C1 segment of cervical spinal cord (tissue), 14 donors: ENCODE measurements at places on chromosomes 7 and 10.

DNA sequence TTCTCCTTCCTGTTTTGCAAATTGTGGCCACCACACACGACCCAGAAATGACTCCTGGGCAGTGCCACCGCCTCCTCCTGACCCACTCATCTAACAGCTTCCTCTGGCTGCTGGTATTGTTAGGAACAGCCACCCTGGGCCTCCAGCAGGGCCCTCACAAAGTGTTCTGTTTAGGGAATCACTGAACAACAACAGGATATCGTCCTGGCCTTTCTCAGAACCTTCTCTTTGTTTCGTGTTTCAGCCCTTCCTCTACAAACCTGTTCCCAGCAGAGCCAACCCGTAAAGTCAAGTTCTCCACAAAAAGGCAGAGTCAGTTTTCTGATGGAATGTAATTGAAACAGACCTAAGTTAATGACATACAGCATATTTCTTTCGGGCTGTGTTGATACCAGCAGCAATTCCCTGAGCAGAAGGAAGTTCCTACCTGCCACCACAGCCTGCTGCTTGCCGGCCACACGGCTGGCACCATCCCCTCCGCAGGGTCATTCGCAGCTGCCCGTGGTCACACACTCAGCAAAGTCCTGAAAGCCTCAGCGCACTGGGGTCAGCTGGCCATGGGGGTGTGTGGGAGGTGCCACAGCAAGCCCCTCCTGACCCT lies 91.7 kb upstream of the PITRM1 start:
- no peak for DNase-seq

- no peak for DNase-seq
Observed at GRCh38 chr10:24269476-24269875, 60.5 kb downstream of the KIAA1217 start.

DNA sequence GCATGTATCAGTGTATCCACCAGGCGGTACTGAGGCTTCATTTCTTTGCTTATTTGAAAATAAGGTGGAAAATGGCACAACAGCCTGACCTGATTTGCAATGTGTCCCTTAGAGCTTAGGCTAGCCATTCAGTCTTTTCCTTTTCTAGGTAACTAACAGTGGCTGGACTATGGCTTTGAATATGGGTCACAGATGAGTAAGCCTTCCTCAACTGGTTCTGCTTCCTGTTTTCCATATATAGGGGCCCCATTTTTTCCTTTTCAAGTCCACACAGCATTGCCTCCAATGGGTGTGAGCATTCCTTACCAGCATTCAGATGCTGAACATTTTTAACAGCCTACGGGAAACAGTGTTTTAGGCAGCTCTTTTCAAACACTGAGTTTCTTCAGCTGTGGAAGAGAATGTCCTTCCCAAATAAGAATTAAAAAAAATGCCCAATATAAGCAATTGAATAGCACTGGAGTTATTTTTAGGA lies 3.9 kb upstream of the ITGB1 start:
- no peak for DNase-seq

- DNase-seq, result no peak
Observed at GRCh38 chr10:108849186-108849585, 1074.1 kb downstream of the XPNPEP1 start.

- no peak for DNase-seq
Observed at GRCh38 chr7:105352901-105353668, 35.6 kb downstream of the SRPK2 start.

- no peak for DNase-seq
Observed at GRCh38 chr7:132142006-132142405, 434.3 kb downstream of the PLXNA4 start.

GRCh38 chr10:17229016-17229716 lies 1.1 kb downstream of the VIM start:
- peak; percentile 31 for DNase-seq

GRCh38 chr7:139695588-139695987 lies 82.2 kb downstream of the HIPK2 start:
- DNase-seq, result no peak

- no peak for DNase-seq
Observed at GRCh38 chr10:45000138-45000751, 478 bp upstream of the ZNF22 start.

- no peak for DNase-seq
Observed at GRCh38 chr10:77555591-77556212, 81.9 kb downstream of the KCNMA1 start.

DNA sequence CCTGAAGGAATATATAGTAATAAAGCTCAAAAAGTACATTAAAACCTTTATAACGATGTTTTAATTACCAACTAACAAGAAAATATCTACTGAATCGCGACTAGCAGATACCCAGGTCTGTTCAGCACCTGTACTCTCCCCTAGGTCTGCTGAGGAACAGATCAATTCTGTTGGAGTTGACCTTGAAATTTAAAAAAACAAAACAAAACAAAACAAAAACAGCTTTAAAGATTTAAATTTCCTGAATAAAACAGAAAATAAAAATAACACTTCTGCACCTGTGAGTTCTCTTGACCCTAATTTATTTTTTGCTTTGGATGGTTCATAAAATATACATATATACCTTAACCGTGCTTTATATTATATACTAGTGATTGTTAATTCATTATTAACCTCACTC lies 24.6 kb downstream of the DIP2C start:
- no peak for DNase-seq

GRCh38 chr10:7287377-7287776 lies 123.5 kb downstream of the SFMBT2 start:
- DNase-seq, result no peak

DNA sequence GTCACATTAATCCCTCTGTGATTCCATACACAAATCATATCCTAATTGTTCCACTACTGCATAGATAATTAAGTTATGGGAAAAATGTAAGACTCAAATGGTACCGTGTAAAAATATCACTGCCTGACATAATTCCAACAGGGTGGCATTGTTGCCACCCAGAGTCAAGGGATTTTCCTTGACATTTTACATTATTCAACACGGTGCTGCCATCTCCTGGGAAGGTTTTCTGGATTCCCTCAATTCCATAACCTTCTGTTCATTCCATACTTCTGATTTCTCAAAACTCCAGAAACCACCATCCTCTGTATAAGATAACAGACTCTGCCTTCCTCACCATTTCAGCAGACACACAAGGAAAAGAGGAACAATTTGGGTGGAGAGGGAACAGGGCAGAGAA lies 495.9 kb downstream of the XPNPEP1 start:
- no peak for DNase-seq

- DNase-seq, result no peak
Observed at GRCh38 chr7:107291434-107291833, 122.6 kb downstream of the HBP1 start.

- DNase-seq, result no peak
Observed at GRCh38 chr10:28945959-28946358, 268.6 kb downstream of the BAMBI start.

DNA sequence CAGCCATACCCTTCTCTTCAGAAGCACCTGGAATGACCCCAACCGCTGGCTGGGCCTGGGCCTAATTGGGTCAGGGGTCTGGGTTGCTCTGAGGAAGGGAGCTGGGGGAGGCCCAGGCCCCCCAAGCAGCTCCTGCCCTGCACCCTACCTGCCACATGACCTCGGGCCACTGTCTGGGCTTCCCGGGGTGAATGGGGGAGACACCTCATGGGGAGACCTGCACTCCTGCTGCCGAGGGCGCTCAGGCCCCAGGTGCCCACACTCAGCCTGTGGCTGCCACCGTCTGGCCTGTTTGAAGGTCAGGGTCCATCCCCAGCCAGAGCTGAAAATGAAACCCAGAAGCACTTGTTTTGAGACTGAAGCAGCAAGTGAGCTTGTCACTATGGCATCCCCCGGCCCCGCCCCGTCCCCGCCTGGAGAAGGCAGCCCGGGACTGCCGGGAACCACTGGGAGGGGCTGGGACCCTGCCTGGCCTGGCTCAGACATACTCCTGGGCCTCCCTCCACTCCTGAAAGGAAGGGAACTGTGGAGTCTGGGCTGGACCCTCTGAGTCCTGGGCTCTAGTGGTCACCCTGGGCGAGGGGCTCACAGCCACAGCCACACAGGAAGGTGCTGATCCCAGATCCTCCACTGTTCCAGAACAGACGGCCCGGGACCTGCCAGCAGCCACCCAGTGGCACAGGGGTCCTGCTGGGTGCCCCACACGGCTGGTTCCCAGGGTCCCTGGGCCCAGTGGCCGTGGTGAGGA lies 7.4 kb upstream of the MICALL2 start:
- no peak for DNase-seq

DNA sequence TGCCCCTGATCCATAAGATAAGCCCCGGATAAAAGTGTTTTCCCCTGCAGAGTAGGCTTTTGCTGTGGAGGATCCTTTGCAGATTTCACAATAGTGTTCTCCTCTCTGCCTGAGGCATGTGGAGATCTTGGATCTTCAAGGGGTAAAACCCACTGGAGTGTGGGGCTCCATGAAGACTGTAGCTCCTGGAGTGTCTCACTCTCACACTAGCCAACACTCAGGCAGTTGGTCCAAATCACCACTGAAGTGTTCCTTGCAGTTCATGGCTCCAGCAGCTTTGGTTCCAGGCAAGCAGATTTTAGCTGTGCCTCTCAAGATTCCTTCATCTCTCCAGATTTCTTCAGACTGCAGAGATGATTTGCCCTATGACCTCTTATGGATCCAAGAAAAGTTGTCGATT lies 665.3 kb downstream of the TNS3 start:
- DNase-seq, result no peak

DNA sequence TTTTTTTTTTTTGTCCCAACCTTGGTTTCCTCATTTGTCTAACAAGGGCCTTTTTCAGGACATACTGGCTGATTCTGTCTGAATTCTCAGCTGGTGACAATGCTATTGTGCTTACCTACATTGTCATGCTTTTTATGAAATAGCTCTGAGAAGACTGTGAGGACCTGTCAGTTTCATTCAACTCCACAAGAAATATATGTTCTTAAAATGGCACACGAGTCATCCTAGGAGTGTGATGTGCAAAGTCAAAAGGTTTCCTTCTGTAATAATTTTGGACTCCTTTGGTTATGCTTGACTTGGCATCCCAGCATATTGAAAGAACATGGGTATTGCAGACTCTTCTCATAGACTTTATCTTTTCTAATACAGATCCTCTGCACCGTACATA lies 316.0 kb downstream of the GFRA1 start:
- no peak for DNase-seq

DNA sequence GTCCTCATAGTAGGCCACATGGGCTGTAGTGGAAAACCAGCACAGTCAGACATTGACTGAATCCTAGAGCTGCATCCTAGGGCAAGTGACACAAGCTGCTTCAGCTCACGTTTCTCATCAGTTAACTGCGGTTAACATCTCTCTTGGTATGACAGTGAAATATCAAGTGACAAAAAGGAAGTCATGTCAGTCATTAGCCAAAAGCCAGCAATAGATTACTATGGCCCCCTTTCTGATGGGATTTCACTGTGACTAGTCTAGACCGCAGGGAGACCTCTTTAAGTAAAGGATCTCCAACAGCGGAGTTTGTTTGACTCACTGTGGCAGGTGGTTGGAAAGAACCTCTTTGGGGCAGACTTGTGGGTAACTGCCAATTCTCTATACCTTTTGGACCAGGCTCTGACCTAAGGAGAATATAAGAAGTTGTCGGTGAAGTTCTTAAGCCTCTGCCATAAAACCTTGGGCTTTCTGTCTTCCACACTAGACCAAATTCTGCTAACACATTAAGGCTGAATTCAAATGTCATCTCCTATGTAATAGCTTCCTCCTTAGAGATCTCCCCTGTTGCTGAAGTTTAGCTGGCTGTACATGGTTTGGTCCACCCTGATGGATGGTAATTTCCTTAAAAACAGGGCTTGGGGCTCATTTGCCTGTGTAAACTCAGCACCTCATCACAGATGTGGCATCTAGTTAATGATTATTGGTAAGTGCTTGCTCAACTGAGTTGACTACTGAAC lies 115.3 kb downstream of the SGMS1 start:
- DNase-seq, result no peak

DNA sequence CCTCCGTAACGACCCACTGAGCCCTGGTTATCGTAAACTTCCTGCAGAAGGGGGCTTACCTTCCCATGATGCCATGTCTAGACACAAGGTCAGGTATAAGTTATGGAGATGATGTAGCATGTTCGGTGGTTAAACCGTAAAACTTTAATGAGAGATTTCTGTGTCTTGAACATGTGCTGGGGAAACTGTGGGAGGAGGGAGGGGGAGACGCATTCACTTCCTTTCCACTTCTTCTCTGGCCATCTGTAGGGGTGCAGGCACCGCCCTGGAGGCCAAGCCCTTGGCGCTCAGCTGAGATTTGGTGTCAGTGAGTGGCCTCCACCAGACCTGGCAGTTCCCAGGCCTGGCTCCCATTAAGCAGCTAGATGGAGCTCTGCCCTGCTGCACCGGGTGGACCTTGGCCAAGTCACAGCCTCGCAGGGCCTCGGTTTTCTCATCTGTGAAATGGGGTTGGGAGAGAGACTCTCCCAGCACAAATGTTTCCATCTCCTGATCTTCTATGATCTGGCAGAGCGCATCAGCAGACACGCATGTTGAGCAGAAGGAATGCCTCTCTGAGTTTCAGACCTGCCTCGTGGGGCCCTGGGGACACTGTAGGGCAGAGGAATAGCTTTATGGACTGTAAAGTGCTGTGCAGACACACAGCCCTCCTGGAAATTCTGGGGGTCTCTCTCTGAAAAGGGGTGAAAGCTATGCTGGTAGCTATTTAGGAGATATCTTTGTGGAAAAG lies 106.0 kb downstream of the COL26A1 start:
- DNase-seq, result no peak

DNA sequence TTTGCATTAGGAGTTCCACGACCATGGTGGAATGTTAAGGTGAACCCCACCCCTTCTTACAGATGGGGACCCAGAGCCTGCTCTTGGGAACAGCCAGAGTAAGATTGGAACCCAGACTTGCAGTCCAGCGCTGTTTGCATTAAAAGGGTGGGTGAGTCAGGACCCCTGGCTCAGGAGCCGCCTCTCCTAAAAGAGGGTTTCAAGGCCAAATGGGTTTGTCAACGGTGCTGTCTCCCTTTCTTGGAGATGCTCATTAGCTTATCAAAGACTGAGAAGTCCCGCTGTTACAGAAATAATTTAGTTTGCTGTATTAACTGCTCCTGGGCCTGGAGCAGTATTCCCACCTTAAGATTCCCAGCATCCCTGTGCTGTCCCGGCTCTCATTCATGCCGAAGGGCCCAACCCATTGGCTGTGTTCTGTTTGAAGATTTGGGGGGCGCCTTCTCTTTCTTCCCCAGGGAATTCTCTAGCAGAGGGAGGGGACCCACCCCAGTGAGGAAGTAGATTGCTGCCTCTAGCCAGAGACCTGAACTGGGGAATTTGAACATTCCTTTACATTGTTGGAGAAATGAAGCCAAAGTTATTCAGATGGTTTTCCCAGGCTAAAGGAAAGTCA lies 1.8 kb downstream of the MARVELD1 start:
- DNase-seq, result no peak

DNA sequence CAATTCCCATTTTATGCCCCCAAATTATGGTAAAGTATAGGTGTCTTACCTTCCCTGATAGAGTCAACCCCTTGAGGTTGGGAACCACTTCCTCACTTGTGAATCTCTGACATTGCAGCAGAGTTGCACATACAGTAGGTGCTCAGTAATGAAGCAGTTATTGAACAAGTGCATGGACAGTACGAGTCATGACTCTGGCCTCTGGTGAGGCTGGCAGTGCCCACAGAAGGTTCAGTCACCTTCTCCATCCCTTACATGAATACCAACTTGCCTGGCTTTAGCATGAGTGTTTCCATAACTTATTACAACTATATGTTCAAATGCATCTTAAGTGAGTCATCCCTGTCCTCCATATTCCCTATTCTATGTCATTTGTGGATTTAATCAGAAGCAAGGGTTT lies 340.0 kb downstream of the ELMO1 start:
- no peak for DNase-seq

- DNase-seq, result no peak
Observed at GRCh38 chr7:19958309-19958896, 185.0 kb upstream of the TMEM196 start.
